ENCODE measurements at places on chromosomes 7 and 10. TPM values are rescaled to one million over a fixed set of nuclear protein-coding genes. Genes with fewer than 3 reads are reported as not detected.

DNA sequence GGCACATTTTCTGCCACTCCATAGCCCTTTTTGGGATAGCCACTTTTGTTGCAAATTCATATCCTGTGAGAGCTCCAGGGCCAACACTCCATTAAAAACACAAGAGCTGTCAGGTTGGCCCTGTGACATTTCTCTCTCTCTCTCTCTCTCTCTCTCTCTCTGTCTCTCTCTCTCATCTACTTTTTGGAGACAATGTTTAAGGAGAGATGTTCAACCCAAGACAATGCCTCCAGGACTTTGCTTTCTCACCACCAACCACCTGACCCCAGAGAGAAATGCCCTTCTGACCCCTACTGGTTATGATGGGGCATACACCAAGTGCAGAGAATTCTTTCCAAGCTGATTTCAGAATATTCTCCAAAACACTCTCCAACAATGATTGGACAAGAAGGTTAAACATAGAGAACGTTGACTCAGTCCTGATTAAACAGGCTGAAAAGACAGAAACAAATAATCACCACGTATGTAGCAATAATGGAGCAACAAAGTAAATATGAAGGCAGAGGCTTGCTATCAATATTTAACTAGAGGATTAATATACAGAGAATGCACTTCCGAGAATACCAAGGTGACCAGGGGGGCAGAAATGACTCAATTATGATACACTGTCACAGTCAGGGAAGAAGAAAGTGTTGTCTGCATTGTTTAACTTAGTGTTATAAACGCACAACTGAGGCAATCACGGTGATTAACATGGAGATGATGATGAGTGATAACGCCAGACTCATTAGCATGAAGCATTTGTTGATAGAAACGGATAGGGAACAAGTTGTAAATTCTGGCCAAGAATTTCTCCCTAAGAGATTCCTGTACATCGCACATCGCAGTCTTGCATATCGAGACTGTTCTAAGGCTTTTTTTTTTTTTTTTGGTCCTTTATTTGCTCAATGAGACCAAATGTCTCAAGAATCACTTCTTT, 178.5 kb downstream of the NRP1 start:
- DNase-seq, result no peak

GRCh38 chr7:78530351-78530750, 731.8 kb downstream of the PHTF2 start:
- DNase-seq, result no peak

GRCh38 chr7:151218170-151218569, 7.9 kb upstream of the H2BK1 start:
- no peak for DNase-seq

DNA sequence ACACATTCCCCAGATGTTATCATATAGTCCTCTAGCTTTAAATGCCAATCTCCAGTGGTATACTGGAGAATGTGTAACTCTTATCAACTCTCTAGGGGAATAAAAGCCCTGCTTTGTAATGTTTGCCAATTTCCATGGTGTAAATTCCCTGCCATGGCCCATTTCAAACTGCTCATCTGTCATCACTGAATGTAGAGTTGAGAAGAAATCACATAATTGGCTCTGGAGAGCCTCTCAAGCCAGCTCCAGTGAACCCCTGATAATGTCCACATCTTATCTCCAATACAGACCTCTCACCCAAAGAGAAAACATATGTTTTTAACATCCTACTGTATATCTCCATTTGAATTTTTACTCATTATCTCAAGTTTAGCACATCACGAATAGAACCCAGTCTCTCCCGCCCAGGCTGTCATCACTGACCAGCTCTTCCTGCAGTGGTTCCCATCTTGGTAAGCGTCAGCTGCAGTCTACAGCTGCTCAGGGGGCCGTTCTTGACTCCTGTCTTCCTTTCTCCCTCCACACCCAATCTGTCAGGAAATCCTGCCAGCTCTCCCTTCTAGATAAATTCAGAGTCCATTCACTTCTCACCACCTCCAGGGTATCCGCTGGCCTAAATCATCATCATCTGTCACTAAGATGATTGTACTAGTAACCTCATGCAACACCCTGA, 332.4 kb downstream of the FRMD4A start:
- no peak for DNase-seq

DNA sequence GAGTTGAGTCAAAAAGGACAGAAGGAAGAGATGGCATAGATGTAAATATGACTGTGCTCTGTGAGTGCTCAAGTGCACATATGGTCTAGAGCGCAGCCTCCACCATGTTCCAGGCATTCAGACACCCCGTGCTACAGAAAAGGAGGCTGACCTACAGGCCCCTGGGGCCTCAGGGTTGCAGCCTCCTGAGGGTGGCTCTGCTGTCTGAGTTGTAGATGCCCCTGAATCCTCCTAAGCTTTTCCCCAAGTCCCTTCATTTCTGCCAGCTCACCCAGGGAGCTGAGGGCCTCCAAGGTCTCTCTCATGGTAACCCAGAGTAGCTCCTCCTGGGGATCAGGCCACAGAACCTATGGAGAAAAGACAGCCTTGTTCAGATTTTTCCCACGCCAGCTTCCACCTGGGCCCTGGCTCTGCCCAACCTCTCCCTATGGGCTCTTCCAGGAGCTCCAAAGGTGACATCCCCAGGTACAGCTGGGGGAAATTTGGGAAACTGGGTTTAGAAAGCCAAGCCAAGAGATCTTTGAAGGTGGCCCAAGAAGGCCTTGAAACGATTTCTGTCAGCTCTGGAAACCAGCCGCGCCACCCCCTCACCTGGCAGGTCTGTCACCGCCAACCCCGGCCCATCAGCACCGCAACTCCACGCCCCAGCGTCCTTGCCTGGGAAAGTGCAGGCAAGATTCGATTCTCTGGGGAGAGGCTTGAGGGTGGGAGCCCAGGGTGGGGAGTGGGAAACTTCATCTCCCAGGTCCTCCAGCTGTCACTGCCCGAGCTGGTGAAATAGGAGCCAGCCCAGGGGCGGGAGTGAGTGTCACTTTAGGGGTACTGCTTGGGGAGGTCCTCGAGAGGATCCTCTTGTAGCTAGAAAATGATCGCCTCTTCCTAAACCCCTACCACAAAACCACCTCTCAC, 2.4 kb downstream of the ZNF467 start:
- DNase-seq, result no peak

The MCM10 gene
- 1.4 TPM for total RNA-seq

The MAGI2 gene
- 2.5 TPM for total RNA-seq

All from suprapubic skin (tissue), 4 donors.